Astrocyte of the spinal cord (primary cell): ENCODE measurements at places on chromosomes 13 and 19.

DNA sequence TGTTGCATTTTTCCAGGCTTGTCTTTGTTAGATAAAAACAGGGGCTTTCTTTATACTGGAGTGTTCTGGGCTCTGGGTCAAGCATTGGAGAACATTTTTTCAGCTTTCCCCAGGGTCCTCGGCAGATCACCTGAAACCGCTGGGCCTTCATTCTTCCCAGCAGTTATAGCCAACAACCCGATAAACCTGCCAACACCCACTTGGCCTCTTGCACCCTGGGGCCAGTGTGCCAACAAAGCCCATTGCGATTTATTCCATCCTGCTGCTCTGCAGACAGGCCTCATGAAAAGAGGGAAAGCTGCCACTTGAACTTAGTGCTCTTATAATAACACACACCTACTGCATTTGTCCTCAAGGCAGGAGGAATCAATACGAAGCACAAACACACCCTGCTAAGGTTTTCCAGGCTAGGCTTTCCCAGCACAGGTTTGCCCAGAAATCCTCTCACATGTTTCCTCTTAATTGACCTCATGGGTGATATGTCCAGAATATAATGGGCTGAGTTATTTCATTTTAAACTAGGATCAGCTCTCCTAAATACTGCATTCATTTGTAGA is 669.3 kb downstream of the LIG4 start:
- no peak for DNase-seq

GRCh38 chr19:31058676-31059340 is 290.4 kb downstream of the TSHZ3 start:
- DNase-seq = no peak

DNA sequence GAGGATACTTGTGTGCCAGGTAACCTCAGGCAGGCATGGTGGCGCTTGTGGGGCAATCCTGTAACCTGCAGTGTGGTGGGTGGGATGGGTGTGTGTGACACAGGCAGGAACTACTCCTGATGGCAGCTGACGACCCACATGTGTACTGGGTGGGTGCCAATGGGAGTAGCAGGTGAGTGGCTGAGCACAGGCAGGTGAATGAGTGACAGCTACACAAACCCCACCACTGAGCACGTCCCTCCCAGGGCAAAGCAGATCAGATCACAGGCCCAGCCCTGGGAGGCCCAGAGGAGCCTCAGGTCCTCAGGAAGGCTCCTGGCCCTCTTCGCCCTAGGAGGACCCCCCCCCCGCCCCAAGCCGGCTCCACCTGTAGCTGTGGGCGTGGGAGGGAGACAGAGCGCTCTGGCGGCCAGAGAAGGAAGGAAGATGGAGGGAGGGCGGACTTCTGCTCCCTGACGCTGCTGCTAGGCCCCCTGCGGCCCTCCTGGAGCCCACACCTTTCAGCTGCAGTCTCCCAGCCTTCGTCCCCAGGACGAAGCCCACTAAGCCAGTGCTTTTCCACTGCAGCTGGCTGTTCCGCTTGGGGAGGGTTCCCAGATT is 1.3 kb upstream of the ZNF181 start:
- no peak for DNase-seq

DNA sequence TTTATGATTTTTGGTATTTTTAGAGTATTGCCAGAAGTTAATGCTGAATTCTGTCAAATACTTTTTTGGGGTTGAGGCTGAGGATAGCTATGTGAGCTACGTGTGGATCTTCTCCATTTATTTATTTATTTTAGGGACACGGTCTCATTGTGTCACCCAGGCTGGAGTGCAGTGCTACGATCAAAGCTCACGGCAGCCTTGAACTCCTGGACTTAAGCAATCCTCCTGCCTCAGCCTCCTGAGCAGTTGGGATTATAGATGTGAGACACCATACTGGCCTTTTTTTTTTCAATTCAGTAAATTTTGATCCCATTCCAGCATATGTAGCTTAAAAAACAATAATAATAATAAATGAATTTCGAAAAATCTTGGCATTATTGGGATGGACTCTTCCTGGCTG is 21.1 kb downstream of the ING1 start:
- DNase-seq = no peak
